ENCODE measurements at places on chromosomes 2 and 18.

DNA sequence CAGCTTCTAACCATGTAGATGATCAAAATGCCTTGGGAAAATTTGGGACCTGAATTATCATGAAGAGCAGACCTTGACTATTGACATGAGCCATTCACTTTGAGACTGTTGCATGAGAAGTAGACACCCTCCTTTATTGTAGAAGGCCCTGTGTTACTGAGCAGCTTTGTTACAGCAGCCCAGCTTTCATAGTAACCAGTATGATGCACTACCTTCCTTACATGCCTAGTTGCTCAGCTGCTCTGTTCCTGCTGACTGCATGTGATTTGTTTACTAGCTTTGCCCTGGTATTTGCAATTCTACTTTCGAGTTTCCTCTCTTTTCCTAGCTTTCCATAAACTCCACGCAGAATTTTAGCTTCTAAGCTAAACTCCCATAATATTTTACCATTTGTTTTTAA, 11.2 kb upstream of the FN1 start:
- DNase-seq = no peak

DNA sequence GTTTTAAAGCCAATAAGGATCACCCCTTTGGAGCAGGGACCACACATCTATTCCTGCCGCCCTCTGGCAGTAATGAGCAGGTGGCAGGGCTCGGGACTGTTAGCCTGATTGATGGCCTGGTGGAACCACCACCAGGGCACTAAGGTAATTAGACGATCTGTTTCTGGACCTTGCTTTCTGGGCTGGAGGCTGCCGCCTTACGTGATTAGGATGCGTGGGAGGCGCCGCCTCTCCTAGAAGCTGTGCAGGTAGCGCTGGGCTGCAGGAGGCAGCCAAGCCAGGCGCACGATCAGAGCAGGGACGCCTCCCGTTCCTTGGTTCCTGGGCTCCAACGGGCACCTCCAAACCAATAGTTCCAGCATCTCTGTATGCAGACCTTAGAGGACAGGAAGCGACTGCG, 242.6 kb upstream of the RAB12 start:
- no peak for DNase-seq

DNA sequence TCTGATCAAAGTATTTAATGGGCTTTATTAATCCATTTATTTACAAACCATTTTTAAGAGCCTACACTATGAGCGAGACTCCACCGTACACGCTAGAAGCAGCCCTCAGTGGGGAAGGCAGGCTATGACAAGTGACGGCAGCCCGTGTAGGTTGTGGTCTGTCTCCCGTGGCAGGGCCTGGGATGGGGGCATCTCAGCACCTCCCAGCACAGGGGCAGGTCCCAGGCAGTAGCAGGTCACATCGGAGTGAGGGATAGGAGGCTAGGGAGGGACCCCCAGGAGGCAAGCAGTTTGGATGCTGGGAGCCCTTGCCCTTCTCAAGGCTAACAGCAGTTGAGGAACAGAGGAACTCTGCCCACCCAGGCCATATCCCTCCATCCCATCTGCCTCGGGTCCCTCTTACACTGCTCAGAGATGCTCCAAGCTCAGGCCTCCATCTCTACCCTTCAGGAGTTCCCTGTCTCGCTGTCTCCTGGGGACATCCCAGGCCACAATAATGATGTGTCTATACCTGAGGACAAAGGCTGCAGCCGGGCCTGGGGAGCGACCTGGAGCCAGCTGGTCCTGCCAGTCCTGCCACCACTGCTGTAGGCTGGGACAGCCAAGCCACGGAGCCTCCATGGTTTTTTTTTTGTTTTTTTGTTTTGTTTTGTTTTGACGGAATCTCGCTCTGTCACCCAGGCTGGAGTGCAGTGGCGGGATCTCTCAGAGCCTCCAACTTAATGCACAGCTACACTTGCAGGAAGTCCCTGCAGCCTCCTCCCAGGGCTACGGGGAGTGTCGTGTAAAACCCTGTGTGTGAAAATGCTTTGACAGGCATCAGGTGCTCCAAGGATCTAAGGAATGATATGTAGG, 92.0 kb downstream of the NDUFA10 start:
- DNase-seq = no peak

- no peak for DNase-seq
Measured at GRCh38 chr18:5239447-5239846, 42.4 kb upstream of the AKAIN1 start.

DNA sequence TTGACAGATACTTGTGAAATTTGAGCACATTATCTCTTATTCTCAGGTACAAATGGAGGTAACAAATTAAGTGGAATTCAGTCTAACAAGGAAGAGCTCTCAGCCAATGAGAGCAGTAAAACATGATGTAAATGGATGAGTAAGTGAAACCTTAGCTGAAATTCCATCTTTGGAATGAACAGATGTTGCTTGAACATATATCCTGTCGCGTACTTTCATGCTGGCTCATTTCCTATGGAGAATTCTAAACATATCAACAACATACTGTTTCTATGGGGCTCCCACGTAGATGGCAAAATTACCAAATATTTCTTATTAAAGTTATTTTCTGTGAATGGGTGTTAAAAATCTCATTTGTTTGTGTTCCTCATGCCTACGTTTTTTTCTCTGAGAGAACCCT, 256.3 kb upstream of the LINC00305 start:
- DNase-seq = no peak

DNA sequence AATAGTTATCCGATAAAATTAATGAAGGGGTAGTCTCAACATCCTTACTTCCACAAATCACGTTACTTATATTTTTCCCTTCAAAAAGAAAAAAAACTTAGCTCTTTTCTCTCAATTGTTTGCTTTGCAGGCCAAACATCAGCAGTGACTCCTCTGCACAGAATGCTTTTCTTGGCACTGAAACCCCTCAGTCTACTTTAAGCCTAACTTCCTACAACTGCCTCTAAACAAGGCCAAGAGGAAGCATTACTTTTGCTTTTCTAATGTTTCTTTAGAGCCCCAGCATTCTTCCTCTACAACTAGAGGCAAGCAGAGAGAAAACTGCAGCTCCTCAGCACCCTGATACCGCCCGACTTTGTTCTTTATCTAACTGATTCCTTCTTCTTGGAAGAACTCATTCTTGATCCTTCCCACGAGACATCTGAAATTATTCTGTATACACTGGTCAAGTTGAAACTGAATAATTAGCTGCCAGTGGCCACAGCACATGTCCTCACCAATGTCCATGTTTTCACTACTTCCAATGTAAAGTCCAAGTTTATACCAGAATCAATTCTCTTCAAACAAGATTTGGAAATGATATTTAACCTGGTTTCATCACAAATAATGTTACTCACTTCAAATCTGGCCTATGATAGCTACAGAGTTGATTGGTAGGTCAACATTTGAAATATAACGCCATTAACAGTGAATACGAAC, 55.3 kb downstream of the DTNB start:
- no peak for DNase-seq

DNA sequence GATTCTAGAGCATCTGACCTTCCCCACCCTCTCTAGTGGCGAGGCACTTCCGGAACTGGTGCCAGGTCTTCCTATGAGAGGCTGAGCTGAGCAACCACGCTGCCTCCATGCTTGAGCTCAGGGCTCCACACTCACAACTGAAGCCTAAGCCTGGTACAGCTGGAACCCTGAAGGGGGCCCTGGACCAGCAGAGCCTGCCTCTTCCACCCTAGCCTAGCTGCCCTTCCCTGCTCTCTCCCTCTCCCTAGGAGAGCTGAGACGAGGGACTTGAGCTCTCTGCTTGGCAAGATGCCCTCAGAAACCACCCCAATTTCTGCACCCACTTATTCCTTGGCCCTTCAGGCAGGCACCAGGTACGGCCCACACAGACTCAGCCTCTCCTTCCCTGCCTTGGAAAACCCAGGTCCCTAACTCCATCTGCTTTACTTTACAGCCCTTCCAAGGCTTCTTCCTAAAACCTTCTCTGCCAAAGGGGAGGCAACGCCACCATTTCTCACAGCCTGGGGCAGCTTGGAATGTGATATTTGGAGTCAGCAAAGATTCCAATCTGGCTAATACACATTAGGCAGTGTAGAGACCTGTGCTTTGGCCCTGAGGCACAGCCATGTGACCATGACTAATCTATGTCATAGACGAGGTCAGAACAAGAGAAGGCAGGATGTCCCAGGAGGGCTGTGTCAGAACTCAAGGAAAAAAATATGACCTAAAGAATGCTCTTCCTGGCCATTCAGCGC, 18.8 kb downstream of the COX7A2L start:
- DNase-seq = no peak

DNA sequence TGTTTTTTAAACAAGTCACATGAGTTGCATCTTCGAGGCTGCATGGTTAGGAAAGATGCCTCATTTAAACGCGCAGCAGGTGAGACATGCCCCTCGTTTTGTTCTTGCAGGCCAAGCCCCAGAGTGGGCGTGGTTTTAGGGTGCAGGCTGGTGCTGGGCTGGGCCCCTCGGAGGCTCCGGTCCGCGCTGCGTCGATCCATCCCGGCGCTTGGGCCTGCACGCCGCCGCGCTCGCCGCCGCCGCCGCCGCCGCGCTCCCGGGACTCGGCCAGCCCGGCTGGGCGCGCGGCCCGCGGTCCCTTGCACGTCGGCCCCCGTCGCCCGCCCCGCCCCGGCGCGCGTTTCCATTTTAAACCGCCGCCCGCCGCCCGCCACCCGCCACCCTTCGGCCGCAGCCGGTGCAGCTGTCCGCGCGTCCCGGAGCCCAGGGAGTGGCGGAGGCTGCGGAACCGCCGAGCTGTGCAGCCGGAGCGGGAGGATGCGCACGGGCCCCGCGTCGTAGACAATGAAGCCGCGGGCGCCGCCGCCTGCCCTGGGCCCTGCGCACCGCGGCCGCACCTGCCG, 175.5 kb downstream of the AGAP1 start:
- peak; percentile 55 for DNase-seq

GRCh38 chr2:110729106-110729505, 3.3 kb upstream of the ACOXL start:
- peak; percentile 5 for DNase-seq

DNA sequence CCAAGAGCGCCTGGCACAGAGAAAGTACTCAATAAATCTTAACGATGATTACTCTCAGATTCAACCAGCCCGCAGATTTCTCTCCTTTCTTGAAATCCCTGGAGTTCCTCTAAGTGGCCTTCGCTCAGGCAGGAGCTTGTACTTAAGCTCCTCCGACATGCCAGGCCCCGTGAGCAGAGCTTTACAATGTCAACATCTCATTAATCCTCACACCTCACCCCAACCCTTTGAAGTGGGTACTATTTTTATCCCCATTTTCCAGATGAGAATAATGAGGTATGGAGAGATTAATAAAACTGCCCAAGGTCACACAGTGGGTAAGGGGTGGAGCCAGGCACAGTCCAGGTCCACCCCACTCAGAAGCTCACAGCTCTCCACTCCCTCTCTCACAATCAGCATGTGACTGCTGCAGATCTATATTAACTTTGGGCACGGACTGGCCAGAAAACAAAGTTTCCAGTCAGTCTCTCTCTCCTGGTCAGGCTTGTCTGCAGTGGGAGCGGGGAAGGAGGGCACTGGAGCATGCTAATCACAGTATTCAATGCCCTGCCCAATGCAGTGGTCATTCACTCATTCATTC, 18.0 kb downstream of the DNMT3A start:
- DNase-seq = no peak

DNA sequence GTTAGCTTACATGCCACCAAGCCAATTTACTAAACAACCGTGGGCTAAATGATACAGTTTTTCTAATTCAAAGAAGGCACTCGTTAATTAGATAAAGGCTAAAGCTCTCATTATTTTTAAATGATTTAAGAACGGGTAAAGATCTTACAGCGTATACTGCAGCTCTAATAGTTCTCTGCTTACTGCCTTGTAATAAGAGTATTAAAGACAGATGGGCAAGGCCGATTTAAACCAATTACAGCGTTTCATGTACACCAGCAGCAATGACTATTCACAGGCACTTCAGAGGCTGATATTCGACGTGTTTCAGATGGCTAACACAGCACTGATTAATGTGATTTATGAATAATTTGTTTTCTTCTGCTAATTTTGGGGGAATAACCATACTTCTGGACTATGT, 259.3 kb downstream of the ZNF407 start:
- no peak for DNase-seq
